ENCODE measurements at places on chromosomes 5 and 9. TPM values are rescaled to one million over a fixed set of nuclear protein-coding genes. Genes with fewer than 3 reads are reported as not detected.
A peak's percentile ranks its signal among the peaks of the same experiment; 100 is the strongest.

- H3K36me3 ChIP-seq: no peaks in the 10 kb centered on the region
- no peaks in the 10 kb centered on the region for H3K27me3 ChIP-seq
- no peak overlapping the region for H3K27ac ChIP-seq
- H3K4me3 ChIP-seq: no peak overlapping the region
- H3K4me1 ChIP-seq: no peaks in the 10 kb centered on the region
- no peak for DNase-seq
Observed at GRCh38 chr5:27788184-27788583, 749.8 kb upstream of the CDH9 start.

DNA sequence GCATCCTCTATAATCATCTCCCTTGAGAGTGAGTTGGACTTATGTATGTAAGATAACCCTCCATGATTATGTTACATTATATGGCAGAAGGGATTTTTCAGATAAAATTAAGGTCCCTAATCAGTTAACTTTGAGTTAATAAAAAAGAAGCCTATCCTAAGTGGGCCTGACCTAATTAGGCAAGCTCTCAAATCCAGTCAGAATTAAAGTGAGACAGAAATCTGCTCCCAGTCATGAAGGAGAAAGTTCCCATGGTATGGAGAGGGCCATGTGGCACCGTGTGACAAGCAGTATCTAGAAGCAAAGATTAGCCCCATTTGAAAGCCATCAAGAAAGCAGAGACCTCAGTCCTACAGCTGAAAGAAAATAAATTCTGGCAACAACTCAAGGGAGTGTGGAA, 202.4 kb downstream of the PRELID2 start:
- H3K27ac ChIP-seq: no peak overlapping the region
- H3K4me1 ChIP-seq: no peaks in the 10 kb centered on the region
- H3K27me3 ChIP-seq: no peaks in the 10 kb centered on the region
- H3K36me3 ChIP-seq: no peaks in the 10 kb centered on the region
- no peak for DNase-seq

DNA sequence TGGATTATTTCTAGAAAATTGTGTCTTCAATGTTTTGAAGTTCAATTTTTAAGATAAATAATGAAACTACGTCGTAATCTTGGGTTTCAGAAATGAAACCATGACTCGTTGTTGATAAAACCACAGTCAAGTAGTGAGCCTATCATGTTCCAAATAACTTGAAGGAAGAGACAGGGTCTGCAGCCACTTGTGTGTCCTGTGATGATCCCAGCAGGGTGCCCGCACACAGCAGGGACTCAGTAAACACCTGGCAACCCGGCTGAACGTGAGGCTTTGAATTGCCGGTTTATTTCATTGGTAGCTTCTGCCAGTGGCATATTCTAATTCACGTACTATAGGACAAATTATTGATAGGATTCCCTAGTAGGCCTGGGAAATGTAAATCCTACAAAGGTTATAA, 679.6 kb downstream of the IRX1 start:
- H3K36me3 ChIP-seq: no peaks in the 10 kb centered on the region
- no peaks in the 10 kb centered on the region for H3K4me1 ChIP-seq
- no peak overlapping the region for H3K4me3 ChIP-seq
- H3K27ac ChIP-seq: no peak overlapping the region
- H3K27me3 ChIP-seq: no peaks in the 10 kb centered on the region

GRCh38 chr5:142698447-142699183, 12.7 kb upstream of the FGF1 start:
- H3K27me3 ChIP-seq: peaks cover 15% of the 10 kb centered on the region
- H3K4me3 ChIP-seq: no peak overlapping the region
- DNase-seq: no peak
- H3K4me1 ChIP-seq: peaks cover 1% of the 10 kb centered on the region

GRCh38 chr5:142192286-142193113, 83.9 kb downstream of the NDFIP1 start:
- H3K36me3 ChIP-seq: no peaks in the 10 kb centered on the region
- DNase-seq: no peak
- H3K27me3 ChIP-seq: peaks cover 1% of the 10 kb centered on the region
- no peak overlapping the region for H3K27ac ChIP-seq

DNA sequence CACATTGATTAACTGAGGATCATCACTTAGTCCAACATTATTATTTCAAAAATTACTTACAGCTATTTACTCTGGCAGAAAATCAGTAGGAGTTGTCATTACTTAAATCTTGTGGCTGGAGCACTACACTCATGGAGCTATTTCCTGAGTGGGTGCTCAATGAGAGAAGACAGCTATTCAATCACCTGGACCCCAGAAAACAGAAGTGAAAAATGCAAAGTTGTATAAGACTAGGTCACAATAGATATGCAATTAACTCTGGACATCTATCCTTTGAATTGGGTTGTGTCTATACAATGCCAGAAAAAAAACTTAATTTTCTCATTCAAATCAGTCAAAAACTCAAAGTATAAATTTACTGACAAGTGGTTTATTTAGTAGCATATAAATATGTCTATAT, 340.9 kb downstream of the EFNA5 start:
- DNase-seq: no peak
- no peaks in the 10 kb centered on the region for H3K36me3 ChIP-seq
- H3K4me3 ChIP-seq: no peak overlapping the region
- no peaks in the 10 kb centered on the region for H3K4me1 ChIP-seq
- no peaks in the 10 kb centered on the region for H3K27me3 ChIP-seq
- no peak overlapping the region for H3K27ac ChIP-seq

DNA sequence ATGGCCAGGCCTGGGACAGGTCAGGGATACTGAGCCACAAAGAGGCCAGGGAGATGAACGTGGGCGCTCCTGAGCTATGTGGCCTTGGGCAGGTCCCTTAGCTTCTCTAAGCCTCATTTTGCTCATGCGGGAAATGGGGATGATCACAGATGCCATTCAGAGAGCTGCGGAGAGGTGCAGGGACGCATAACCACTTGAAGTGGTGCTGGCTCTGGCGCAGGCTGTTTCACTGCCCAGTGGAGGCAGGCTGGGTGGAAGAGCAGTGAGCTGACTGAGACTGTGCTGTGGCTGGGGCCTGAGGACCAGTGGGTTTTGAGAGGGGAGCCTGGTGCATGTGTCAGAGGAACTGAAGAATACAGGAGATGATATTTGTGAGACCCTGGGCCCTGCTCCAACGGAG, 18.4 kb downstream of the CXXC5 start:
- H3K27me3 ChIP-seq: no peaks in the 10 kb centered on the region
- no peak overlapping the region for H3K27ac ChIP-seq
- H3K36me3 ChIP-seq: no peaks in the 10 kb centered on the region
- H3K4me3 ChIP-seq: peak overlapping the region; percentile 1
- H3K4me1 ChIP-seq: peaks cover 36% of the 10 kb centered on the region
- no peak for DNase-seq

- H3K4me3 ChIP-seq: no peak overlapping the region
- DNase-seq: no peak
- peaks cover 3% of the 10 kb centered on the region for H3K27me3 ChIP-seq
- H3K36me3 ChIP-seq: no peaks in the 10 kb centered on the region
Observed at GRCh38 chr9:69470186-69470977, 145.4 kb downstream of the ENTREP1 start.

DNA sequence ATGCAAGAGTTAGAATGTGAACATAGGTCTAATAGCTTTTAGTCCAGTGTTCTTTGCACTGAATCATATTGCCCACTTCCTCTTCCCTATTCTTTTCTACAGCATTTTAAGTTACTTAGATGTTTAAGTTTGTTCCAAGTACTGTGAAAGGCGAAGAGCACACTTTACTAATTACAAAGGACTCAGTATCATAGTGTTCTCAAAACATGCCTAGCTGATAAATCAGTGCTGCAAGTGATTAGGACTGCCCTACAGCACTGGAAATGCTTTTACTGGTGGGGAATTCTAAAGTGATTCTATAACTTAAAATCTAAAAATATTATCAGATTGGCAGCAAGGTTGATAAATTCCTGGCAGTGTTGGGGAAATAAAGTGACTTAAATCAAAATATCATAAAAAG, 177.9 kb upstream of the KCNN2 start:
- no peak for DNase-seq
- no peak overlapping the region for H3K27ac ChIP-seq
- no peaks in the 10 kb centered on the region for H3K36me3 ChIP-seq
- no peaks in the 10 kb centered on the region for H3K27me3 ChIP-seq

DNA sequence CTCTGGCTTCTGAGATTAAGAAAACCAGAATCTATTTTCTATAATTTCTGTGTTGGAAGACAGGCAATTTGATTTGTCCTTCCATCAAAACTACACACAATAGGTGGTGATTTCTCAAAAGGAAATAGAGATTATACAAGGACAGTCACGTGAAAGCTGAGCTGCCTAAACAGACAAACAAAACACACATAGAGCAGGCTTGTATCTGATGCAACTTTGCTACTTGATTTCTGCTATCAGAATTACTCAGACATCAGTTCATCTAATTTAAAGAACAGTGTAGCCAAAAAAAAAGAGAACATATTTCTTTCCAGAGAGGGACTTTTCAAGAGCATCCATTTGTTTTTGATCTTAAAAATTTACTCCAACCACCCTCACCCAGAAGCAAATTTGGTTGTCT, 2128.3 kb upstream of the C9orf72 start:
- no peak overlapping the region for H3K4me3 ChIP-seq
- H3K27me3 ChIP-seq: no peaks in the 10 kb centered on the region

The PCDHB11 gene
- not detected for total RNA-seq

The MFAP3 gene
- total RNA-seq: 26.0 TPM

The SPINK6 gene
- not detected for total RNA-seq

The GZMA gene
- total RNA-seq: 250 TPM

The IZUMO3 gene
- not detected for total RNA-seq

The ADAMTSL2 gene
- total RNA-seq: 0.17 TPM

The C9orf50 gene
- total RNA-seq: not detected

The ST8SIA4 gene
- 37.0 TPM for total RNA-seq

The SH3GL2 gene
- total RNA-seq: not detected

All from activated naive CD8-positive, alpha-beta T cell treated with anti-CD3 and anti-CD28 coated beads, Interleukin-2, amount 10 ng/mL, durations not matched to agents 7 days and 5 days (primary cell).